ENCODE measurements at places on chromosomes 1 and 21.

GRCh38 chr1:151060657-151061421 lies 642 bp downstream of the MLLT11 start:
- no peak for DNase-seq

DNA sequence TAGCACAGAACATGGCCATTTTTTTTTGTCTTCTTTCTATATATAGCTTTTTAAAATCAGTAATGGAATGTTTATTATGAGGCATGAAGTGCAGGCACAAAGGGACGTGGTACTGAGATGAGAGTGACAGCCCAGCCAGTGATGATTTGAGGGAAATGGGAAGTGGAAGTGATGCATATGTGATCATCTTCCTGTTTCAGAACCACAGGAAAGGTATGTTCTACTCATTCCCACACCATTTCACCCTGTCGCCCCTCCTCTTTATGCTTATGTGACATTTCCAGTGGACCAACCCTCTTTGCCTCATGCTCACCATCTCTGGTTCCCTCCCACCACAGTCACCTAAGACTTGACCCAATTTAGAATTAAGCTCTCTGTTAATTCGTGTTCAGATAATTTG lies 24.3 kb downstream of the PTGS2 start:
- DNase-seq = no peak

GRCh38 chr1:26991310-26992116 lies 2.0 kb upstream of the TRNP1 start:
- DNase-seq = no peak

DNA sequence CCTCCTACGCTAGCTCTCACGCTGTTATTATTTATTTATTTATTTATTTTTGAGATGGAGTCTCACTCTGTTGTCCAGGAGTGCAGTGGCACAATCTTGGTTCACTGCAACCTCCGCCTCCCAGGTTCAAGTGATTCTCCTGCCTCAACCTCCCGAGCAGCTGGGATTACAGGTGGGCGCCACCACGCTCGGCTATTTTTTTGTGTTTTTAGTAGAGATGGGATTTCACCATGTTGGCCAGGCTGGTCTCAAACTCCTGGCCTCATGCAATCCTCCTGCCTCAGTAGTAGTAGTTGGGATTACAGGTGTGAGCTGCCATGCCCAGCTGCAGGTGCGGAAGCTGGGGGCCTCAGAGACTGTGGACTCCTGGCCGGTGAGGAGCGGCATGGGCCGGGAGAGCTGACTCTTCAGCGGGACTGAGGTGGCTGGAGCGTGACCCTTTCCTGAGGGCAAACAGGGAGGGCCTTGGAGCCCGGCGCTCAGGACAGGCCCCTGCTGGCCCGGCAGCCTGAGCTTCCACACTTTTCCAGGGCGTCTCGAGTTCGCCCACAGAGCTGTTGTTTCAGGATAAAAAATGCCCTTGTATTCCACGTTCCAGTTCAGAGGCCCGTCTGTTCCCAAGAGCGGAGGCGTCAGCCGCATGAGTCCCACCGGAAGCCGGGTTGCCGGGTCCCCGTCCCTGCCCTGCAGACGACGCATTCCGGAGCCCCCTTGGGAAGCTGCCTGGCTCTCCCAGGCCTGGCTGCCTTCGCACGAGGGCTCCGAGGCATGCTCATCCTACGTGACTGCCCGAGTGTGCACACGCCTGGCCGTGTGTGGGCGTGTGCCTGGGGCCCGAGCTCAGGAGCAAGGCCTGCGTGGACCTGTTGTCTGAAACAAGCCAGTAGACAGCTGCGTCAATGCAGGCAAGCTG lies 126.2 kb downstream of the SIK1 start:
- no peak for DNase-seq

DNA sequence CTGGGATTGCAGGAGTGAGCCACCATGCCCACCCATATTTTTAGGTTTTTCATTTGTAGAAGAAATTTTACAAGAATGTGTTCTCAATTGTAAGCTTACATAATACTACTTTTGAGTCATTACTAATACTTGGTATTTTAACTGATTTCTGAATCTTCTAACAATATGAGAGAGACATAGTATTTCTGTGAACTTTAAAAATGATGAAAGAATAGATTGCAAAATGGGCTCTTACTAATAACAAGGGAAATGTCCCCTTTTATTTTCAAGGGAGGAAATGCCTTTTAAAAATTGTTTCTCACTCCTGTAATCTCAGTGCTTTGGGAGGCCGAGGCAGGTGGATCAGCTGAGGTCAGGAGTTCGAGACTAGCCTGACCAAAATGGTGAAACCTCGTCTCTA lies 5.9 kb downstream of the AGO3 start:
- no peak for DNase-seq

DNA sequence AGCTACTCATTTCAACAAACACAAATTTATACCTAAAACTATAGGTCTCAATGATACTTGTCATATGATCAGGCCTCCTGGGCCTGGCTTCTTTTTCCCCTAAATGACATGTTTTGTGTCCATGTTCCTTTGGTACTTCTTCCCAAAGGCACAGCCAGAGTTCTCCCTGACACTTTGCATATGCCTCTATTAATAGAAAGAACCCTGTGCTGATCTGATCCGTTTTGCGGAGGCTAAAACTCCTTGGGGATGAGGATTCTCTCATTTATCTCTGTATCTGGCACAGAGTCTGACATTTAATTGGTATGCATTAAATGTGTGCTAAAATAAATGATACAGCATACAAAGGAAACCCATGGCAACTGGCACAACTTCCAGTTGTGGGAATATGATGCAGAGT lies 11.5 kb downstream of the ATPAF1 start:
- no peak for DNase-seq

GRCh38 chr1:43304314-43304681 lies 3.5 kb downstream of the TIE1 start:
- no peak for DNase-seq

GRCh38 chr21:31844206-31844605 lies 28.6 kb upstream of the HUNK start:
- DNase-seq = no peak

DNA sequence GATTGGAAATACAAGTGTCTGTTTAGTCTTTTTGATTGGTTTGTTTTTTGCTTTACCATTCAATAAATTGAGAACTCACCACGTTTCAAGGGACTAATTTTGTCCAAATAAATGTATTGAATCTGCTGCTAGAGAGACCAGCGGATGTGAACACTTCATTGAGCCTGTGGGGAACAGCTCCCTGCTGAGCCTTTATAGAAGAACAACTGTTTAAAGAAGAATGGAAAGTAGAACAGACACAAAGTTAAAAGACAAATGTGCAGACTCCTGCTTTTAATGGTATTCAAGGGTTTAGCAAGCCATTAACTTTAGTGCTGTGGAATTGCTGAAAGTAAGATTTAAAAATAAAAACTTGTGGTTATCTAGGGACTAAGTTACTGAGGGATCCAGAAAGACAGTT lies 817.7 kb upstream of the B3GALT2 start:
- DNase-seq = no peak

DNA sequence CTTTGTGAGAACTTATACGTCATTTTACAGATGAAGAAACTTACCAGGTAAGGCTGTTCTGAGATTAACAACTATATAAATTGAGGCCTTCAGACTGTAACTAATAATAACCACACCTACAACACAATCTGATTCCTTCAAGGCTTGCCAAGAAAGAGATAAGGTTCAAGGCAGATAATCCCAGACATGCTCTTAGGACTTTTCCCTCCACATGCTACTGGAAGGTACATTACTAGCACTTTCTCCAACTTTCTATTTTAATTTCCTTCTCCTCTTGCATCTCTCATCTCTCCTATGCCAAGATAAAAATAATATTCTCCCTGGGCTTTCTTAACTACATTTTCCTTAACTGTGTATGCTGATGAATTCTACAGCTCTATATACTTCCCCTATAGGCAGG lies 18.9 kb upstream of the NRAS start:
- no peak for DNase-seq

DNA sequence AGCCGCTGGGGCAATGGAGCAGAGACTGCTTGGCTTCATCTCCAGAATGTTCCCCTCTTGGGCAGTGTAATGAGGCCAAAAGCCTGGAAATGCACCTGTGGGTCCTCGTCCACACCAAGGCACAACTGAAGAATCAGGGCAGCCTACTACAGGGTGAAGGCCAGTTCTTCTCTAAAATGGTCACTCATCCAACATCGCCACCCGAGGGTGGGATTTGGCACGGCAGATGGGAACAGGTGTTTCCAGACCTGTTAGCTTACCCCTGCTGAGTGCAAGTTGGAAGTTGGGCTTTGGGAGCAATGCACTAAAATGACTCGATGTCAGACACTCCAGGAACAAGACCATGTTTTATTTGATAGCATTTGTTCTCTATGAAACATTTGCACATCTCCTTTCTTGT lies 543.7 kb downstream of the NPHP4 start:
- DNase-seq = peak; percentile 10

DNA sequence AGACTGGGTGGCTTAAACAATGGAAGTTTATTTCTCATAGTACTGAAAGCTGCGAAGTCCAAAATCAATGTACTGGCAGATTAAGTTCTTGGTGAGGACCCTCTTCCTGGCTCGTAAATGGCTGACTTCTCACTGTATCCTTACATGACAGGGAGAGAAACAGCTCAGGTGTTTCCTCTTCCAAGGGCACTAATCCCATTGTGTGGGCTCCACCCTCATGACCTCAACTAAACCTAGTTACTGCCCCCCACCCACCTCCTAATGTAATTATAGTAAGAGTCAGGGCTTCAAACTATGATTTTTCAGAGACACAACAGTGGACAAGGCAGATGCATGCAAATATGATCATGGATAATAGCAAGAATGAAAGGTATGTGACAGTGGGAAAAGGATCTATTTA lies 81.2 kb upstream of the HP1BP3 start:
- no peak for DNase-seq

DNA sequence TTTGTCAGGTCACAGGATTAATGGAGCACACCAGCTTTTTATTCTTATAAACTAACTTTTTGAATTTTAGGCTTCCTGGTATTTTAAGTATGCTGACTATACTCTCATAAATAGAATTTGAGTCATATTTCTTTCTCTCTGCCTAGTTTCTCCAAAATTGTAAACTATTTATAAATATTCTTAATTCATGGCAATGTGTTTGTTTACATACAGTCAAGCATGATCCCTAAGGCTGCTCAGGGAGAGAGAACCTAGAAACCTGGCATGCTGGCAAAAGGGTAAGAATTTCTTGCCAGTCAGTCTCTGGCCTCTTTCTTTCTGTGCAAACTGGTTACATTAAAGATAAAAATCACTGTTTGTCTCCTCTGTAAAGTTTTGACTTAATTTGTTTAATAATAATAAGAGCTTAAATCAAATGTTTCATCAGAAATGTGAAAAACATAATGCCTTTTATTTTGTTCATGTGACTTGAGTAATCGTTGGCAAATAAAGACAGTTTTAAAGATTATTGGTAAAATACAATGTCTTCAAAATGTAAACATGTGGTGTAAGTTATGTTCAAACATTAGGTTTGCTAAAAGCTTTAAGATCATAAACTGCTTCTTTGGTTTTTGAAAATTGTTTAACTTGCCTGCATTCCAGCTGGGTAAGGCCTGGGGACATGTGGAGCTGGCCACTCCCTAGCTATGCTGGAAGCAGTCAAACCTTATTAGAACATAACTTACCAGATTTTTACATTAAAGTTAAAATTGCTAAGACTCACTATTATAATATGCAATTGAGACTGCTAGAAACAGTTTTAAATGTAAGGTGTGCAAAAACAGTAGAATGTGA lies 1401.7 kb downstream of the NCAM2 start:
- no peak for DNase-seq

GRCh38 chr1:197486946-197487345 lies 218.9 kb downstream of the CRB1 start:
- DNase-seq = no peak

GRCh38 chr1:187959062-187959461 lies 1130.3 kb downstream of the PLA2G4A start:
- DNase-seq = no peak

- DNase-seq = no peak
These were observed 23.6 kb downstream of the MCOLN3 start for GRCh38 chr1:85024736-85025135.

GRCh38 chr1:178724376-178724727 lies 692 bp upstream of the RALGPS2 start:
- DNase-seq = no peak

DNA sequence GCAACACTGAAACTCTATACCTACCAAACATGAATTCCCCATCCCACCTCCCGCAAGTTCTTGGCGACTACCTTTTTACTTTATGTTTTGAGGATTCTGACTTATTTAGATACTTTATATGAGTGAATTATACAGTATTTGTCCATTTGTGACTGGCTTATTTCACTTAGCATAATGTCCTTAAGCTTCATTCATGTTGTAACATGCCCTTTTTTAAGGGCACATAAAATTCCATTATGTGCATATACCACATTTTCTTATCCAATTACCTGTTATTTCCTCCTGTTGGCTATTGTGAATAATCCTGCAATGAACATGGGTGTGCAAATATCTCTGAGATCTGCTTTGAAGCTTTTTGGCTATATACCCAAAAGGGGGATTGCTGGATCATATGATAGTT lies 22.0 kb upstream of the CHIT1 start:
- DNase-seq = no peak

DNA sequence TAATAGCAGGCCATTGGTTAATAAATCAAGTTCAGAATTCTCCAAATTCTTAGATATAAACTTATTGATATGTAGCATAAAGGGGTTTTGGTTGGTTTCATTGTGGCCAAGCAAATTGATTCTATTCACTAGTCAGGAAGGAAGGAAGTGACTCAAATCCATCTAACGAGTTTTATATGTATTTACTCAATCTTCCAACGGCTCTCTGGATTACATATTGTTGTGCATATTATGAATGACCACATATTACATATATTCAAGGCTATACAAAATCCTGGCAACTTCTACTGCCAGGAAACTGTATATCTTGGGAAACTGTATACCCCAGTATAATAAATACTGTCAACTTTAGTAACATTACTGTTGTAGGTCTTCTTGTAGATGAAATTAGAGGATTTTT lies 20.1 kb upstream of the PDE4B start:
- DNase-seq = no peak

DNA sequence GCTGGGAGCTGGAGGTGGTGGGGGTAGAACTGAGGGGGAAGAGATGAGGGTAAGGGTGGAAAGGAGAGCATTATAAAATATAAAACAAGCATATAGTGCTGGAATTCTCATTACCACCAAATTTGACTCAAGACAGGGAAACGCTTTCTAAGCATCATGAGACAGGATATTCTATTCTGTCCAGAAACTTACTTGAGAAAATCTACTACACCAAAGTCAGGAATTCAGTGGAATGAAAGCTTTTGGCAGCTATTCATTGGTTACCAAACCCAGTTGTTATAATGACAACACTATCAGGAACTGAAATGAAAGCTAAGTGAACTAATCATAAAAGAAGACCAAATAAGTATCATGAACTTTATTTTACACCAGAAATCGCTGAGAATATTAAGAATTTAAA lies 14.5 kb downstream of the AIDA start:
- no peak for DNase-seq
